D721Med (cell line): ENCODE measurements at places on chromosomes 3 and 15.

DNA sequence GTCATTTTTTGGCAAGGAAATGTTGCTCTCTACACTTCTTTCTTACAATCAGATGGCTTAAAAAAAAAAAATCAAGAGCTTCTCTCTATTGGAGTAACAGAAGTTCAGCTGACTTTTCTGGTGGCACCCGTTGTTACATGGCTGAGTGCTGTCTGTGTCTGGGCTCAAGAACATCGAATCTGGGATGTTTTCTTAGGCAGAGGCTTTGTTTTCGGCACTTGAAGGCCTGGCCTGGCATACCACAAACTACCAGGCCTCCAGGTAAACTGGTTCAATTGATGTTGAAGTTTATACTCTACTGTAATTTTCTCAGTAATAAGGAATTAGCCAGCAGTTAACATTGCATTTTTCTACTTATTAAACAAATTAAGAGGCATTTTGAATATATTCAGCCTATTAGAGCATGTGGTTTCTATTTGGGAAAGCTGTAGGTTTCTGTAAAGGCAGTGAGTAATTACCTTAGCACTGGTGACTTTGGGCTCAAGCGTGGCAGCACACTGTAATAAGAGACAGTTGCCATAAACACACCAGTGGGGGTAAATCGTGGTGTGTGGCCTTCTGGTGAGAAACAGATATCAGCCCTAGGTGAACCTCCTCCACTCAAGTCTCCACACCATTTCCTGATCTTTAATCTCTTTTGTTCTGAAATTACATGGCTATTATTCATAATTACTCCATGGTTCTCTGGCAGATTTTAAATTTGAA lies 544.7 kb downstream of the MECOM start:
- no peak for DNase-seq

GRCh38 chr3:117278424-117279190 lies 569.0 kb downstream of the TUSC7 start:
- no peak for DNase-seq

DNA sequence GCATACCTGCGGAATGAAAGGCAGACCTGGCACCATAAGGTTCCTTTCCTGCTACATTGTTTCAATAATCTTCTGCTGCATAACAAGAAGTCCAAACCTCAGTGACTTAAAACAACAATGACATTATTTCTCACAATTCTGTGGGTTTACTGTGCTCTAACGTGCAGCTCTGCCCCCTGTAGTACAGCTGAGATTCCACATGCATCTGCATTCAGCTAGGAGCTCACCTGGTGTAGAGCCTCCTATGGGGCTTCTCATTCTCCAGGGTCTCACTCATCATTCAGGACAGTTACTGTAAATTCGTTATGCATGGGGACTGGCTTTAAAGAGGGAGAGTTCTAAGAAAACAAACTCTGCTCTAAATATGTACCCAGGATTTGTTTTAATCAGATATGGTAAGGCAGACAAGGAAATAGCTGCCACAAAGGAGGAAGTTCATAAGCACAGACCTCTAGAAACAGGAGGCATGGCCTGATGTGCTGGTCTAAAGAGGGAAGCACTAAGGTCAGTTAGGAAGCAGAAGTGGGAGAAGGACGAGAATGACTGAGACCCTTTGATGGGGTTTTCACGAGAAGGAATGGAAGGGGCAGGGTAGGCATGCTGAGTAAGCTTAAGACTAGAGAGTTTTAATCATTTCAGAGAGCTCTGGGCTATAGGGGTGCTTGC lies 347.0 kb downstream of the NEK10 start:
- DNase-seq, result no peak

GRCh38 chr15:36797128-36797527 lies 217.7 kb downstream of the CDIN1 start:
- no peak for DNase-seq

DNA sequence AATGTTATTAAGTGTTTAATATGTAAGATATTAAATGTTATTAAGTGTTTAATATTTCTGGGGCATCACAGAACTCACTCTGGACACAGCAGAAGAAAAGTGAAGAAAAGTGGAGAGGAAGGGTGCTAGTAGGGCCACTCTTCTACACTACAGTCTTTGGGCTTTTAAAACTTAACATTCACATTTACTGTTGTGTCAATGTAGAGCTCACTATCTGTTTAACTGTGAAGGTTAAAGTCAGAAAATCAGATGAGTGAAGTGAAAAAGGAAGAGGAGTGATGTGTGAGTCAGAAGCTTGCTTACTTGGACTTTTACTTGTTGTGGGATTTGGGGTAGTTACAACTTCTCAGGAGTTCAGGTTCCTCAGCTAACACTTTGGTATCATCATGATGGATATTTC lies 145.3 kb upstream of the DNAJC19 start:
- no peak for DNase-seq

- no peak for DNase-seq
Measured at GRCh38 chr3:31876331-31876730, 104.7 kb downstream of the OSBPL10 start.

GRCh38 chr3:79306934-79307570 lies 460.7 kb downstream of the ROBO1 start:
- no peak for DNase-seq
